GM20000 (cell line): ENCODE measurements at places on chromosomes 2 and 18.

DNA sequence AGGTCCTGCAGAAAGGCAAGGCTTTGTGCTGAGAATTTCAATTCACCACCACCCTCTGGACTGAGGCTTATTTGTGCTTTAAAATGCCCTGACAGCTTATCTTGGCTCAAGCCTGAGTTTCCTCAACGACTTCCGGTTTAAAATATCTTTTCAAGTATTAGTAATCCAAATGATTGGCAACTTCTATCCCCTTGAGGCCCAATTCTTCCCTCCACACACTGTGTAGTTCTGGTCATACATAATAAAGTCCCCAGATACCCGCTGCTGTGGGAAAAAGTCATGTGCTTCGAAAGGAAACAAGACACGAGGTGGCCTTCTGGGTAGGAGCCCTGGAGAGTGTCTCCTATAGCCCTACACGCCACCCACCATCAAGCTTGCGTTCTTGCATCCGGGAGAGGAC lies 393.4 kb downstream of the ALK start:
- DNase-seq, result no peak

GRCh38 chr18:45164551-45164950 lies 450.7 kb upstream of the SLC14A2 start:
- no peak for DNase-seq

- no peak for DNase-seq
Observed at GRCh38 chr2:229489016-229489415, 217.9 kb upstream of the PID1 start.

GRCh38 chr2:211748339-211748738 lies 790.3 kb downstream of the ERBB4 start:
- DNase-seq, result no peak

DNA sequence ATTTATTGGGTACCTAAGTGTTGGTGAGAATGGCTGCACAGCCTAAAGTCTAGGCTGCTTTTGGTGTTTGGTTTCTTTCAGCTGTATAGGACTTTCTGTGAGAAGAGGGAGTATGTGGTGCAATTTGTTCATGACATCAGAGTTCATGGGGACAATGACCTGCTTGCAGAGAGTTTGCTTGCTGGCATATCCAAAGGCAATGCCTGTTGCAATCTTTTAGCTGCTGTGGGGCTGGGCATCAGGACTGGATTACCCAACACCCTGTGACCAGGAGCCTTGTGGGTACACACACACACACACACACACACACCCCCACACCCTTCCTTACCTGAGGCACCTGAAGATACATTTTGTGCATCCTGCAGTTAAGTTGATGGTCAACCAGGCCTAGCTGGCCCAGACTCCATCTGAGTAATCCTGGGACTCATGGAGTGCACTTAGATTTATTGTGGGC lies 68.4 kb downstream of the LIPG start:
- DNase-seq, result no peak

- DNase-seq, result peak; percentile 19
Observed at GRCh38 chr2:47346-47725, 1.0 kb upstream of the FAM110C start.

GRCh38 chr2:37658682-37659081 lies 12.8 kb downstream of the CDC42EP3 start:
- no peak for DNase-seq

- no peak for DNase-seq
Observed at GRCh38 chr2:28635191-28635611, 116.4 kb upstream of the PPP1CB start.

GRCh38 chr2:200307724-200308545 lies 1.4 kb downstream of the SPATS2L start:
- no peak for DNase-seq

- DNase-seq, result no peak
Observed at GRCh38 chr2:207256476-207257207, 90.9 kb upstream of the KLF7 start.

DNA sequence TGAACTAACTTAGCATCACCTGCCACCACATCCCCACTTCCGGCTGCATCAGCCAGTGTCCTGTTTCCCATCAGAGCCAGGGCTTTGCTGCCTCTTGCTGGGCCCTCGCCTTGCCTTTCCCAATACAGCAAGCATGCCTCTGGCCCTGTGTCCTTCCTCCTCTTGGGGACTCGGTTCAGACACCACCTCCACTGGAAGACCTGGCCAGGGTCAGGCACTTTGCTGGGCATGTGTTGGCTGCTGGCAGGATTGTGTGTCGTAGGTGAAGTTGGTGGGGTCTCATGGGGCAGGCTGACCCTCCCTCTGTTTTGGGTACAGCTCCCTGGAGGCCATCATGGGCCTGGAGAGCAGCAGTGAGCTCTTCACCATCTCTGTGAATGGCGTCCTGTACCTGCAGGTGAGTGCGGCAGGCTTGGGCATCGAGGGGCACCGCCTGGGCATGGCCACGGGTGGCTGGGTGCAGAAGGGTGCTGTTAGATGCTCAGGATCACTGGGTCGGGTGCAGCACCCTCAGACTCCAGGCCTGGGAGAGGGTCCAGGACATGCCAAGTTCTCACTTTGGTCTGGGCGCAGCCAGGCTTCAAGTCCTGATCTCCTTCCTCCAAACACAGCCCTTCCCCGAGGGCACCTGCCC lies 6.6 kb downstream of the ERFE start:
- peak; percentile 10 for DNase-seq

GRCh38 chr2:38835015-38835601 lies 40.6 kb downstream of the DHX57 start:
- DNase-seq, result no peak

GRCh38 chr2:216802516-216803215 lies 57.2 kb downstream of the TNP1 start:
- no peak for DNase-seq

- no peak for DNase-seq
Observed at GRCh38 chr18:49742316-49743116, 70.8 kb downstream of the ACAA2 start.

DNA sequence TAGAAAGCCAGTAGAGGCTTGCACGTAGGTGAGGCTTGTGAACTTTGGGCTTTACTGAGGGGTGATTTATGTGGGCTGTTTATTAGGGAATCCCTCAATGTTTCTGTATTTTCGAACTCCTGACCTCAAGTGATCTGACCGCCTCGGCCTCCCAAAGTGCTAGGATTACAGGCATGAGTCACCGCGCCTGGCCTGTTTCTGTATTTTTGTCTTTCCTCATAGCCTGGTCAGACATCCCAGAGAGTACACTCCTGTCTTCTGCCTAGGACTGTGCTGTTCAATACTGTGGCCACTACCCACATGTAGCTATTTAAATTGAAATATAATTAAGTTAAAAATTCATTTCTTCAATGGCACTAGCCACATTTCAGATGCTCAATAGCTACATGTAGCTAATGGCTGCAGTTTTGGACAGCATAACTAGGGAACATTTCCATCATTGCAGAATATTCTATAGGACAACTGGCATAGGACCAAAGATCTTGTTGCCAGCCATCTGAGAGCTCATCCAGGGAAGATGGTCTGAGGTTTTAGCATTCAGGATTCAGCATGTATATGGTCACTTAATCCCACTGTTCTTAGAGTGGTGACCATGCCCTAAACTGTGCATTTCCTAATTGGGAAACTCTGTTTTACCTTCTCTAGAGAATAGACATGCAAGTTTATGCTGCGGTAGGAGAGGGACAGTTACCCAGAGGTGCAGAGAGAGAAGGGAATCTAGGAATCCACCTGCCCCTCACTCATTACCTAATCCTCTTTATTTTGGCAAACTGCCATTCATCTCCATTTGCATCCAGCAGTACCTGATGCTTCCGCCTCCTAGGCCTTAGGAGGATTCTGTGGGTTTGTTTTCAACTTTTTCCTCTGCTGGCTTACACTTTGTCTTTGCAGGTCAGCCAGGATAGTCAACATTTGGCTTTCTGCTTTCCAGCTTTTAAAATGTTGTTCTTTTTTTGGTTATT lies 64.4 kb downstream of the LCLAT1 start:
- no peak for DNase-seq

DNA sequence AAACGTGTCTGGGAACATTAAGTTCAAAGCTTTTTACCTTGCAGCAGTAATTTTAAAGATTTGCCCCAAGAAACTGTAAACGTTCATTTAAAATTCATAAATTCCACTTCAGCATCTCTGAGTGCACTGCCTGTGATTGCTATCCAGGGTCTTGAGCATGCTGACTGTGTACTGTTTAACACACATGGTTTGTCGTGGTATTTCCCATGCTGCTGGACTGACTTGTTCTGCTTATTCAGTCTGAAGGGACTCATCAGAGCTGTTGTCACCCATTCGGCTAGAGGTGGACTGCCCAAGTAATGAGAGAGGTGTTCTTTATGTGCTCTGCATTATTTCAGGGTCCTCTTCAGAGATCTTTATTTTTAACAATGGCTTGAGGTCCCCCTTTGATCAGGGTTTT lies 53.1 kb downstream of the RHBDD1 start:
- DNase-seq, result no peak

- DNase-seq, result no peak
Observed at GRCh38 chr2:62119311-62119974, 76.5 kb upstream of the B3GNT2 start.

DNA sequence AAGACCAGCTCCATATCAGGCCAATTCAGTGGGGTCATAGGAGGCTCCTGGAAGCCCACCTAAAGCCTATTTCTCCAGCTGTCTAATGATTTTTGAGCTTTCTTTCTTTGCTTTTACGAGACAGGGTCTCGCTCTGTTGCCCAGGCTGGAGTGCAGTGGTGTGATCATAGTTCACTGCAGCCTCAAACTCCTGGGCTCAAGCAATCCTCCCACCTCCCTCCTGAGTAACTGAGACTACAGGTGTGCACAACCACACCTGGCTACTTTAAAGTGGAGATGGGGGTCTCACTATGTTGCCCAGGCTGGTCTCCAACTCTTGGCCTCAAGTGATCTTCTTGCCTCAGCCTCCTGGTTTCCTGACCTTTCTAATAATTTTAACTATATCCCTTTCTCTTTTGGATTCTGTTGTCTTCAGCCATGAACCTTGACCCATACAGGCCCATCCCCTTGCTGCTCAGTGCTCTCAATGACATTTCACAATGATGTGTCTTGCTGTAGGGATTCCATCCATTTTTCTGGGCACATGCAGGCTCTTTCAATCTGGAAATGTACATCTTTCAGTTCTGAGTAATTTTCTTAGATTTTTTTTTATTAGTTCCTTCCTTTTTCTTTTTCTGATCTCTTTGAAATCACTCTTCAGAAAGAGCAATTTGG lies 29.7 kb downstream of the GNLY start:
- no peak for DNase-seq

- peak; percentile 2 for DNase-seq
Observed at GRCh38 chr18:43279015-43279744, 1.9 kb upstream of the SYT4 start.

GRCh38 chr2:73494031-73494430 lies 108.4 kb downstream of the ALMS1 start:
- no peak for DNase-seq

GRCh38 chr2:217940261-217941220 lies 62.3 kb downstream of the TNS1 start:
- DNase-seq, result no peak

- no peak for DNase-seq
Observed at GRCh38 chr18:58495207-58495606, 133.7 kb downstream of the ALPK2 start.

DNA sequence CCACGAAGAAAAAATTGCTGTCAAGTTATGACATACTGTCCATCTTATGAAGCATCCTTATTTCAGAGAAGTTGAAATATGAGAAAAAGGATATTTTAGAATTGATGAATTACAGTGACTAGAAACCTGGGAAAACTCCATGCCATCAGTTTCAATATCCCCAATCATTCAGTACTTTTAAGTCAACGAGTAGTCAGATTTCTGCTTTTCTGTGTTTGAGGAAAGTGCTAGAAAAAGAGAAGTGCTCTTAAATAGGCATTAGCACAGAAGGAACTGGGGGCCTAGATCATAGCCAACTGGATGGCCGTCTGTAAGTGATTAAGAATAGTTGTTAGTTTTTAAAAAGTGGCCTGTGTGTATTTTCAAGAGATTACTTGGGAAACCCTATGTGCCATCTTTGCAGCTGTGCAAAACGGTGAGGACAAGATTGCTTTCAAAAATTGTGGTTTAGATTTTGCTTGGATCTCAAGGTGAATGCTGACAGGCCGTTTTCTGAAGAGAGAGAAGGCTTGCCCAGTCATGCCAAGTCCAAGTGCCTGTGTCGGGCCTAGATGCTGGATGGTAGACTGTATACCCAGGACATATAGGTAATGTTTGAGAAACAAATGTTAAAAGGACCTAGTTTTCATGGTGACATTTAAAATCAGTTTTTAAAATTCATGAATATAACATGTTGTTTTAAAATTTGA lies 5.1 kb downstream of the NEDD4L start:
- no peak for DNase-seq

GRCh38 chr18:55585920-55586561 lies 2.0 kb downstream of the TCF4 start:
- DNase-seq, result no peak

DNA sequence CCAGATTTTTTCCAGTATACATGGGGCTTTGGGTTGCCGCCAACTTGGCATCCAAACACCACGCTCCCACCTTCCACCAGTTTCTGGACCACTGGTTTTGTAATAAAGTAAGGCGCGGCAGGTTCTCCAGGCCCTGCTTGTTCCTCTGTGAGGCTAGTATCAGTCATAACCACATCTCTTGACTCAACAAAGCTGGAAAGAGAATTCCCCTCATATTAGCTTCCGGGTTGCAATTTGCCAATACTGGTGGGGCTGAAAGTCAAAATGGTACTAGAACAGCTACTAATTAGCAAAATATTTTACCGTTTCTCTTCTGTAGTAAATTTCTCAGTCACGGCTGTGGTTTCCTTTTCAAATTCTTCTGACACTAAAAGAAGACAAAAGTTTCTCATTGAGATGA lies 25.0 kb downstream of the TTN start:
- no peak for DNase-seq

DNA sequence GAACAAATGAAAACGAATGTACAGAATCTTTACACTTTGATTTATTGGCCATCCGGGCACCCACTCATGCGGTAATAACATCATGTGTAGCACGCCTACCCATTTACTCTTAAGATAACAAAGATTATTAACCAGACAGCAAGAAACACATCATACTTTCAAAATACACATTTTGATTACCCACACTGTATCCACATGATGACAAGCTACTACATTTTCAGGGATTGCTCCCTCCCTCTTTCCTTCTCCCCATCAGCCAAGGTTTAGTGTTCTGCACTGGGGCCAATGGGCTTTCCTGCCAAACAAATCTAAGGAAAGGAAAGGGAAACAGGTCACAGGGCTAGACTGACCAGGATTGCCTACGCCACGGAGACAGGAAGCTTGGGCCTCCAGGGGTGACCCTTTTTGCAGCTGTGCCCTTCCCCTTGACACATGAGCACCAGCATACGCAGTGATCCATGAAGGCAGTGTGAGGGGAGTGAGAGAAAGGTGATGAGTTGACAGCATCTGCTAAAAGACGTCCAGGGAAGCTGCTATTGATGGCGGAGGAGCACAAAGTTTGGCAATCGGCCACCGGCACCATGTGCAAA lies 76.5 kb downstream of the ZNF521 start:
- DNase-seq, result no peak

- DNase-seq, result no peak
Observed at GRCh38 chr2:233288663-233289062, 19.0 kb upstream of the SAG start.

GRCh38 chr18:79409313-79409712 lies 13.6 kb downstream of the NFATC1 start:
- DNase-seq, result no peak
